ENCODE measurements at places on chromosomes 16 and 17. TPM values are rescaled to one million over a fixed set of nuclear protein-coding genes. Genes with fewer than 3 reads are reported as not detected.

The NEUROD2 gene
- total RNA-seq = not detected

The DHRS7C gene
- not detected for total RNA-seq

The TVP23A gene
- not detected for total RNA-seq

The CACNG3 gene
- not detected for total RNA-seq

The SLC16A5 gene
- total RNA-seq = not detected

The PRDM7 gene
- not detected for total RNA-seq

DNA sequence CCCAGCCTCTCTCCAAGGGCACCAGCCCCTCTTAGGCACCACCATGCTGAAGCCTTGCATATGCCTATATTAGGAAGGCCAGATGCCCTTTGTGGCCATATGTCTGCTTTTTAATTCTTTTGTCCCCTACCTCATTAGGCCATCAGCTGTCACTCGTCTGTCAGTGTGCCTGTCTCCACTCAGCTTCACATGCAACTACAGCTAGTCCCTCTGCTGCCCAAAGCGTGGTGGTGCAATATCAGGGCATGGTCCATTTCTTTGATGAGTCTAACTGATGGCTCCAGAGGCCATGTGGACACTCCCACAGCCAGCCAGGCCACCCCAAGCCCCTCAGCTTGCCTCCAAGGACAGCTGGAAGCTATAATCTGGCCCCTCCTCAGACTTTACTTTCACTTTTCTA is 36.3 kb downstream of the MYO18A start:
- DNase-seq = peak; percentile 62

- DNase-seq = peak; percentile 25
Measured at GRCh38 chr16:70470927-70471341, 16.5 kb downstream of the FCSK start.

- DNase-seq = peak; percentile 64
Measured at GRCh38 chr16:3274490-3274889, 8.8 kb upstream of the ZNF263 start.

DNA sequence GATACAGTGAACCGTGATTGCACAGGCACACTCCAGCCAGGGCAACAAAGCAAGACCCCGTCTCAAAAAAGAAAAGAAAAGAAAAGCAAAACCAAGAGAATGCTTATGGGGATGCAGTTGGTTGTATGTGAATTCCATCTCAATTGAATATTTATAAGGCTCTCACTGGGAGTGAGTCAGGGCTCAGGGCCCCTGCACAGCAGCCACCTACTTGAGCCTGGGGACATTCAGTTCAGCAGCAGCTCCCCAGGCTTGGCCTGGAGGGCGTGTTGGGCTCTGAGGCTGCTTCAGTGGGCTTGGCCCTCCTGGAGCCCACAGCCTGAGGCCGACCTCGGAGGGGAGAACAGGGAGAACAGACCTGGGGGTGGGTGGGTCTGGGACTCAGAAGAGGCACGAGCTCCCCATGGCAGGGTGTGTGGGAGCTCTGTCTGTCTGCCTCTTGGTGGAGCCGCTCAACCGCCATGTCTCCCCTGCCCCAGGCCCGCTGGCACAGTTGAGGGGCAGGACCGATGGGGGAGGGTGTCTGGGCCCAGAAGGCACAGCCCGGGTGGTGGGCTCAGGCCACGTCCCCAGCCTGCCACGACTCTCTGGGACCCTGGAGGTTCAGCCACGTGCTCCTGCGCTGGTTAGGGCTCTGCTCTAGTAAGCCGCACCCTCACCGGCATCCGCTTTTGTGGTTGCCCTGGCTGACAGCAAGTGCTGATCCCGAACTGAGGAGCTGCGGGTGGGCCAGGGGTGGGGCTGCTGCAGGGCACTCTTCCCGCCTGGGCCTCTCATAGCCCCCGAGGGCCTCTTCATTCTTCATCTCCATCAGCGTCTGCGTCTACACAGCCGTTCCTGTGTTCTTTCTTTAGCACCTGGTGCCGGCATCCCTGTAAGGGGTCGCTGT is 24.8 kb downstream of the ZFPM1 start:
- peak; percentile 31 for DNase-seq

DNA sequence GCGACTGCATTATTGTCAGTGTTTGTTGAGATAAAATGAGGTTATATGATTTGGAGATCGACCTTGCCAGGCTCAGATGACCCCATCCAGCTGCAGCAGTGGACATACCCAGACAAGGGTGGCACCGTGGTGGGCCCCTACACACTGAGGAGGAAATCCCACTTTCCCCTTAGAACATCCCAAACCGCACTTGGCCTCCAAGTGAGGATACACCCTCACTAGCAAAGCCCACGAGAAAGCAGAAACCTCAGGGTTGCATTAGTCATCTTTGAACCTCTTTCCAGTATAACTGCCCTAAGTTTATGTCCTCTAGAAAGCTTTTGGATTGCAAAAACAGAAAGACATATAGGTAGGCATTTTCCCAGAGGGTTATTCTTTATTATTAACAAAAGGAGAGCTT is 101.5 kb downstream of the CLEC16A start:
- peak; percentile 37 for DNase-seq

DNA sequence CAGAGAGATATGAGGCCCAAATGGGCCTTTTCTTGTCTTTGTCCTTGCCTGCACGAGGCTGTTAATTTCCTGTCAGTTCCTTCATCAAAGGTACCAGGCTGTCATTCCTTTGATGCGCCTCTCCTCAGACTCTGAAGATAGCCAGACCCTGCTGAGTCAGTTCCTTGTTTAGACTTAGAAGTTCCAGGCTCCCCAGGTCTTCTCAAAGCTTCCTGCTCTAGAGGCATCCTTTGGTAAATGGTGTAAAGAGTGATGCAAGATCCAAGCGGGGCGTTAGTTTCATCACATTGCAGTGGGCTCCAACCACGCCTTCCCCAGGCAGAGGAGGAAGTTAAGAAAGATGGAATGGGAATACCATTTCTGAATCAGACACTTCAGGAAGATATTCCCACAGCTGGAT is 4.0 kb upstream of the CDH11 start:
- DNase-seq = peak; percentile 68

GRCh38 chr17:143785-144281 is 6.5 kb downstream of the SCGB1C2 start:
- peak; percentile 51 for DNase-seq

DNA sequence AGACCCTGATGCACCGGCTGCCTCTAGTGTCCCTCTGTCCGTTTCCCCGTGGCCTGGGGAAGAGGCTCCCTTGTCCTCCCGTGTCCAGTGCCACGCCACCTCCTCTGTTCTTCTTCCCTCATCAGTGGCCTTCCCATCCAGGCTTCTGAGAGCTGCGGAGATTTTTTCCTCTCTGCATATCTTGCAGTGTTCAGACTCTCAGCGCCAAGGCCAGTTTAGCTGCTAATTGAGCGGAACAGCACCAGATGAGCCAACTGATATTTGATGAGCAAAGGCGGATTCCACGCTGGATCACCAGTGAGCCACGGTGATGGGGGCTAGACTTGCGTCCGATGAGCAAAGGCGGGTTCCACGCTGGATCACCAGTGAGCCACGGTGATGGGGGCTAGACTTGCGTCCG is 257.6 kb downstream of the FOXL1 start:
- DNase-seq = no peak

DNA sequence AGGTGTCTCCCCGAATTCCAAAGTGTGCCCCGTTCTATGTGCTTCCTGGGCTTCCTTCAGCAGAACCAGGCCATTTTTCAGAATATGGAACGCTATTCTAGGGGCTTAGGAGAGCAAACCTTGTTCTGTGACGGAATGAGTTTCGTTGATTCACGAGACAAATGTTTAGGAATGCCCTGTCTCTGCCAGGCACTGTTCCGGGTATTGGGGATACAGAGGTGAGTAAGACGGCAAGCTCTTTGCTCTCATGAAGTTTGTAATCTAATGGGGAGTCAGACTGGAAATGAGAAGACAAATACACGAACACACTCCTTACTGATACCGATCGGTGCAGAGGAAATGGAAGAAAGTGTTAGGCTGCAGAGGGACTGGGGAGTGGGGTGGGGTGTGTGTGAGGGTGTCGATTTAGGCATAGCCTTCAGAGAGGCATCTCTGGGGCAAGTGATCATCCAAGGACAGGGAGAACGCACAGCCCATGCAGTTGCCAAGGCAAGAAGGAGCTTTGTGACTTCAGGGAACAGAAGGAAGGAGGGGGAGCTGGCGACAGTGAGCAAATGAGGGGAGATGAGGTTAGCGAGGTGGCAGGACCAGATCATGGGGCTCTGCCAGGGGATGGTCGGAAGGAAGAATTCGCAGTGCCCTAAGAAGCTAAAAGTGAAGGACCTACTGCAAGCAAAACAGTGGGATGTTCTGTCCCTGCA is 189.6 kb downstream of the MSI2 start:
- DNase-seq = no peak

DNA sequence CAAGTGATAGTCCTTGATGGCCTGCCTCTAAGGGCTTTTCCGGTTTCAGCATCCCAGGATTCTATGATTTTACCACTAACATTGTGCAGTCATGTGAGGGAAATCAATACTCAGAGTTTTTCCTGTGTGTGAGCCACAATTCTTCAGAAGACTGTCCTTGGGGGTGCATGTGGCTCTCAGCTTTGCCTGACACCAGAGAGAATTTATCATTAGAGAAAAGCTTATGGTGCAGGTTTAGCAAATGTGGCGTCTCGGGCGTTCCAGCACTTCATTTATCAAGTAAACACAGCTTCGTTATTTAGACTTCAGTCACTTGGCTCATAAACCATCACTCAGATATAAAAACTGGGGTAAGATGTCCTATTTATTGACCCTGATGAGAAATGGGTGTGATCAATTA is 62.8 kb downstream of the SPACA3 start:
- no peak for DNase-seq

DNA sequence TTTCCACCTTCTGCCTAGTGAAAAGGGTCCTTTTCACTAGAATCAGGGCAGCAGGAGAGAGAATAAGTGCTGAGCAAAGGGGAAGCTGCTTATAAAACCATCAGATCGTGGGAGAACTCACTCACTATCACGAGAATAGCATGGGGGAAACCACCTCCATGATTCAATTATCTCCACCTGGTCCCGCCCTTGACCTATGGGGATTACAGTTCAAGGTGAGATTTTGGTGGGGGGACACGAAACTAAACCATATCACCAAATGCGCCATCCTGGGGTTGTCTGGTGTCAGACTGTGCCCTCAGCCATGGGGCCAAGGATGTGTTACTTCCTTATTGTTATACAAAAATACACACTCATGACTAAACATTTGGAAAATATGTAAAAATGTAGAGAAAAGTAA is 10.4 kb upstream of the KATNB1 start:
- no peak for DNase-seq

GRCh38 chr16:20485408-20485807 is 34.1 kb downstream of the ACSM2A start:
- no peak for DNase-seq

- no peak for DNase-seq
Measured at GRCh38 chr16:70270176-70270575, 18.4 kb upstream of the EXOSC6 start.

DNA sequence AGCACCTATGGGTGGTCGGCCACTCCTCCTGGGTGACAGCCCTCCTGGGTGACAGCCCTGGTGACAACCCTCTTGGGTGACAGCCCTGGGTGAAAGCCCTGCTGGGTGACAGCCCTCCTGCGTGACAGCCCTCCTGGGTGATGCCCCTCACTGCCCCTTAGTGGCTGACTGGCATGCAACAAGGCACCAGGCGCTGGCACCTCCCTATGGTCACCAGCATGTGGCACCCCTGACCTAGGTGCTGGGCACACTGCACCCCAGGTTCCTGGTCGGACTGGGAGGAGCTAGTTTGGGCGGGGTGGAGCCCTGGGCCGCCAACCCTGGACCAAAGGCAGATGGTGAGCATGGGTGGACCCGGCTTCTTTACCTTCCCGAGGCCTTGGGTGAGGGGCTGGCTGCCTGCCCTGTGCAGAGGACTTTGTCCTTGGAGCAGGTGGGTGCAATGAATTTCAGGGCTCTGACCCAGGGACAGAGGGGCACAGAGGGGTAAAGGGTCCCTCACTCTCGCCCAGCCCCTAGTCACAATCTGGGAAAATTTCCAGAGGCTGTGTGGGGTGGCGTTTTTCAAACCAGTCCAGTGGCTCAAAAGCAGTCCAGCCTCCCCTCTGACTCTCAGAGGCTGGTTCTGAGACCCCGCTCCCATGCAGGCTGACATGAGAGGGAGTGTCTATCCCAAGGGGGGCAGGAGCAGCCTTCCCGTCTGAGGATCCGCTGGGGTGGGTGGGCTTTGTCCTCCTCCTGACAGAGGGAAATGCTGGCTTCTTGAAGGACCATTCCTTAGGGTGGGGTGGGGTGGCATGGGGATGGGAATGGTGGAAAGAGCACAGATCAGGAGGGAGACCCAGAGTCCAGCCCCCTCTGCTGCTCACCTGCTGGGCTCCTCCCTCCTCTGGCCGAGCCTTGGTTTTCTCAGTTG is 25.9 kb upstream of the TNFRSF13B start:
- no peak for DNase-seq

DNA sequence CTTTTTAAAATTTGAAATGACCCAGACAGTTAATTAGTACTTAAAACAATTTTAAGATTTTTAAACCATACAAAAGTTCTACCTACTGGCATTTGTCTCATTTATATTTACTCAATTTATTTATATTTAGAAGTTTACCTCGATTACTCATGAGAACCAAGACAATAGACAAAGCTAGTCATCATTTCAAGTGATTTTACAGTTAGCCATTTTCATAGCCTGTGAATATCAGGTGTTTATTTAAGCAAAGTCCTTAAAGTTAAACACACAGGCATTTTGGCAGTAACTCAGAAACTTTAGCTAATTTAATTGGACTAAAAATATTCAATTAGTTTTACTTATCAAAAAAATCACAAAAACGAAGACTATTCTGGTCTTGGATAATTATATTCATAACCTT is 101.6 kb upstream of the KIF2B start:
- DNase-seq = peak; percentile 38

- peak; percentile 18 for DNase-seq
Measured at GRCh38 chr17:9529033-9529700, 46.5 kb downstream of the STX8 start.

DNA sequence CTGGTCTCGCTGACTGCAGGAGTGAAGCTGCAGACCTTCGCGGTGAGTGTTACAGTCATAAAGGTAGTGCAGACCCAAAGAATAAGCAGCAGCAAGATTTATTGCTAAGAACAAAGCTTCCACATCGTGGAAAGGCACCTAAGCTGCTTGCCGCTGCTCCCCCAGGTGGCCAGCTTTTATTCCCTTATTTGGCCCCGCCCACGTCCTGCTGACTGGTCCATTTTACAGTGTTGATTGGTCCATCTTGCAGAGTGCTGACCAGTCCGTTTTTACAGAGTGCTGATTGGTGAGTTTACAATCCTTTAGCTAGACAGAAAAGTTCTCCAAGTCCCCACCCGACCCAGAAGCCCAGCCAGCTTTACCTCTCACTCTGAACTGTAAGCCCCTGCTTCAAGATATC is 227.8 kb downstream of the ABCC12 start:
- DNase-seq = peak; percentile 51

- peak; percentile 78 for DNase-seq
Measured at GRCh38 chr16:86392436-86393152, 117.7 kb upstream of the FOXF1 start.
